ENCODE measurements at places on chromosomes 2 and 18.
A peak's percentile ranks its signal among the peaks of the same experiment; 100 is the strongest.

- DNase-seq, result no peak
Observed at GRCh38 chr2:163884416-163884815, 148.6 kb upstream of the FIGN start.

GRCh38 chr2:79935771-79936657 is 368.5 kb downstream of the LRRTM1 start:
- DNase-seq, result no peak

- DNase-seq, result no peak
Observed at GRCh38 chr2:197212344-197213262, 98.0 kb downstream of the ANKRD44 start.

DNA sequence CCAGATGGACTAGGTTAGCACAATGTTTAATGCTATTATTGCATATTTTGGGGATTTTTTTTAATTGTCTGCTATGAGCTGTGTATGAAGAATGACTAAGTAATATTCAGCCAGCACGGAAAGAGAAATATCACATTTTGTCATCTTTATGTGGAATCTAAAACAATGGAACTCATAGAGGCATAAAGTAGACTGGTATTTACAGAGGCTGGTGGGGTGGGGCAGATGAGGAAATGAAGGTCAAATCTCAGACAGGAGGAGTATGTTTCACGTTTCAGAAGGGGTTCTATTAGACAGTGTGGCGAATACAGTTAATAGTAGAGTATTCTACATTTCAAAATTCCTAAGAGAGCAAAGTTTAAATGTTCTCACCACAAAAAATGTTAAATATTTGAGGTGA is 4.7 kb downstream of the CDH19 start:
- DNase-seq, result no peak

DNA sequence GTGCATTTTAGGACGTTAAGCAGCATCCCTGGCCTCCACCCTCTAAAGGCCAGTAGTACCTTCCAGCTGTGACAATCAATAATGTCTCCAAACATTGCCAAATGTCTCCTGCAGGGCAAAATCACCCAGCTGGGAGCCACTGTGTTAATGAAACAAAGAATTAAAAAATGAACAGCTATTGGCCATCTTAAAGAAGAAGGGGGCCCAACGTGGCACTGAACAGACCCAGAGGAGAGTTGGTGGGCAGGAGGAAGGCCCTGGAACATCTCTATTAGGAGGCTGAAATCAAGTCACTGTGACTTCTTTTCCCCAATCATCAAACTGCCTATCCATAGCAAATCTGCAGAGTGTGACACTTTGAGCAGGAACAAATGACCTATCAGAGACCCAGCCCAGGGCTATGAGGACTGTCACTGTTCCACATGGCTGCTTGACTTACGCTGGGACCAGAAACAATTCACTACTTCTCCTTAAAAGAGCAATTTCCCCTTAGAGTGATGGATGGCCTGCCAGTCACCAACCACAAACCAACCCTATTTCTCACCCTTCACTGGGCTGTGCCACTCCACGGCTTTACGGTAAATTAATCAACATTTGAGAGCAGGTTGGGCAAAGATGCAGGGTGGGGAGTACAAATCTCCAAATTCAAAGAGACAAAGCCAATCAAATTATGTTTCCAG is 35.2 kb upstream of the TEX51 start:
- no peak for DNase-seq

DNA sequence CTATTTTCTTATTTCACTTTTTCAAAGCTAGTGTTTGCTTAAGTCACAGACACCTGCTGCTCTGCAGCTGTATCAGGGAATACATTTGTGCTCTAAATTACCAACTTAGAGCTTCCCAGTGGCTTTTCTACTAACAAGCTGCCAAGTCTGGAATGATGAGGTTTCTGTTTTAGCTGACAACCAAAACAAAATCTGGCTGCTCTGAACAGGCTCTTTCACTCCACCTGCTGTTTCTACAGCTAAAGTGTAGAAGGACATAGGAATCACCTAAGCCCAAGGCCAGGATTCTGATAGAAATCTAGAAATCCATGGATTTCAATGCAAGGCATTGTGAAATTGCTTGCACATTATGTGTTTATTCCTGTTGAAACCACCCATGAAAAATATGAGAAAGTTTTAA is 201.2 kb downstream of the SUCLG1 start:
- no peak for DNase-seq

- DNase-seq, result peak; percentile 53
Observed at GRCh38 chr2:112884869-112885505, 26.0 kb upstream of the IL37 start.

DNA sequence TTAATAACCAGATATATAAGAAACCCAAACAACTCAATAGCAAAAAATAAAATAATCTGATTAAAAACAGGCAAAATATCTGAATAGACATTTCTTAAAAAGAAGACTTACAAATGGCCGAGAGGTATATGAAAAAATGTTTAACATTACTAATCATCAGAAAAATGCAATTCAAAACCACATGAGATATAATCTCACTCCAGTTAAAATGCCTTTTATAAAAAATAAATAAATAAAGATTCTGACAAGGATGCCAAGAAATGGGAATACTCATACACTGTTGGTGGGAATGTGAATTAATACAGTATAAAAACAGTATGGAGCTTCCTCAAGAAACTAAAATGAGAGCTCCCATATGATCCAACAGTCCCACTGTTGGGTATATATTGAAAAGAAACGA is 33.9 kb upstream of the BMP10 start:
- no peak for DNase-seq

- DNase-seq, result no peak
Observed at GRCh38 chr2:99776906-99777646, 287.3 kb upstream of the REV1 start.

DNA sequence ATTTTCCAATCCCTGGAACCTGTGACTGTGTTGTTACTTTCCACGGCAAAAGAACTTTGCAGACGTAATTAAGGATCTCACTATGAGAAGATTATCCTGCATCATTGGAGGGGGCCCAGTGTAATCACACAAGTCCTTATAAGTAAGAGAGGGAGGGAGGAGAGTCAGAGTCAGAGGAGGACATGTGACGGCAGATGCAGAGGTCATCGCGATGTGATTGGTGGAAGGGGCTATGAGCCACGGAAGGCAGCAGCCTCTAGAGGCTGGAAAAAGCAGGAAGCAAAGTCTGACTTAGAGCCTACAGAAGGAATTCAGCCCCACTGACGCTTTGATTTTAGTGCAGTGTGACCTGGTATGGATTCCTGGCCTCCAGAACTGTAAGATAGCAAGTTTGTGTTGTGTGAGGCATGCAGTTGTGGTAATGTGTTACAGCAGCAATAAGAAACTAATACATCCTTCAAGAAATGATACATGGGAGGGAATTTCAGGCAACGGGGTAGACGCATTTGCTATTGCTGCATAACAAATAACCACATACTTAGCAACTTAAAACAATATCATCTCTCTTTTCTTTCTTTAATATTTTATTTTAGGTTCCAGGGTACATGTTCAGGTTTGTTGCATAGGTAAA is 112.7 kb upstream of the SERPINE2 start:
- no peak for DNase-seq

- no peak for DNase-seq
Observed at GRCh38 chr2:210009126-210009525, 6.7 kb downstream of the RPE start.

DNA sequence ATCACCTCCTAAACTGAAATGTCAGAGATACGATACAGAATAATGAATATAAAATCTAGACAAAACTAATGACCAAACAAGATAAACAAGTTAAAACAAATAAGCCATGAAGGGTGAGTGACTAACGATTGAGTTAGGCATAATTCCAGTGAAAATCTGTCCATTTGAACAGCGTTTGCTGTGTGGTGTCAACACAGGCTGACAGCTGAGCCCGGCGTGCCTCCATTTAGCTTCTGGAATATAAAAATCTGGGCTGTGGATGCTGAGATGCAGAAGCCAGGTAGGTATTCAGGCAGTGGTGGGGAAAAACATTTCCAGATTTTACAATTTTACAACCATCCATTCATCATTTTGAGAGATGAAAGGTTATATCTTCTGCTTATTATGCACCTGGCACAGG is 2041.4 kb upstream of the CELF4 start:
- DNase-seq, result no peak

GRCh38 chr18:43081396-43081795 is 34.1 kb downstream of the RIT2 start:
- DNase-seq, result no peak

- peak; percentile 26 for DNase-seq
Observed at GRCh38 chr2:37683921-37684780, 12.7 kb upstream of the CDC42EP3 start.

DNA sequence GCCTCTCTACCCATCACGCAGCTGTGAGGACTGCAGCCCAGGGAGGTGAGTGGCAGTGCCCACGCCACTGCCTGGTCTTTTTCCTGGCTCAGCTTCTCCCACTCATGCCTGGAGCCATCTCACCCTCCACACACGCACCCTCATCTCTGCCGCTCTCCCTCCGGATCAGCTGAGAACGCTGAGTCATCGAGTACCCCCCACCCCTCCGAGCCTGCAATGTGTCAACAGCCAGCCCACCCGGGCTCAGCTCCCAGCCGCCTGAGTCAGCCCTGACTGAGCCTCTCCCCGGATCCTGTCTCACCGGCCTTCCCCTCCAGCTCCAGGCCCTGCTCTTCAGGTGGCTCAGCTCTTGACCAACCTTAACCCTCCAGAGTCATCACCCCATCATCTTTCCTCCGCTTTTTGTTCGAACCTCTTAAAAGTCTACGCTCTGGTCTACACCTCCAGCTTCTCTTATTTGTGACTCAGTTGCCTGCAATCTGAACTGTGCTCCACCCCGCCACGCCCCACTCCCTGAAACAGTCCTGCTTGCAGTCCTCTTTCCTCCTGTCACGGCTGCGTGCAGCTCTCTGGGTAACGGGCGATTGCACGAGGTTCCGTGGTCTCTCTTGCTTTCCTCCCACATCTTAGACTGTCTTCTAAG is 94.4 kb upstream of the ASAP2 start:
- no peak for DNase-seq

DNA sequence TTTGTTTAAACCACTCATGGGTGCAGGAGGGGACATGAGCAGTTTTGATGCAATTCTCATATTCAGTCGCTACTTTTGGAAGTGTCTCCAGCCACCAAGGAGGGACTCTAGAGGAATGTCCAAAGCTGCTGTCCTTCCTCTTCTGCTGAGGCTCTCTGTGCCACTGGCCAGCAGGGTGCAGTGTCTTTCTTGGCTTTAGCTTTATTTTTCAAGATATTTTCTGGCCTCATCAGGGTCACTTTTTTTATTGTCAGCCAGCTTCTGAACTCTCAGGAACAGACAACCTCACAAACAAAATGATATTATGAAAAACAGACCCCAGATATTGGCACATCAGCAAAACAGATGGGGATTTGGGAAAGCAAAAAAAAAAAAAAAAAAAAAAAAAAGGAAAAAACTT is 289.3 kb upstream of the ZSWIM2 start:
- DNase-seq, result no peak

GRCh38 chr2:42339191-42339912 is 21.7 kb downstream of the COX7A2L start:
- DNase-seq, result no peak

DNA sequence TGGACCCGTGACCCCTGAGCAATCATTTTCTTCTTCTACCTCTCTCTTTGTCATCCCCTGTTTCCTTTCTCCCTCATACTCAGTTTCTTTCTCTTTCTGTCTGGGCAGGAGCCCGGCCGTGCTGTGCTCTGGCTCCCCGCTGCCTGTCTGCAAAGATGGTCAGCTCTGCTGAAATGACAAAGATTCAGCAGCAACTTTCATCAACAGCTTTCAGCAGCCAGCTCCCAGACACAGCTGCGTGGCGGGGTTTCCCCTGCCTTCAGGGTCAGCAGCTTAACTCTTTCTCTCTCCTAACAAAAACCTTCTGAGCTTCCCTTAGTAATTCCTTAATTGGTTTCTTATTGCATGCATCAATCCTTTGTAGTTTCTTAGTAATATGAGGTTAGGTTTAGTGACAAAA is 1234.4 kb downstream of the CNTNAP5 start:
- DNase-seq, result no peak

DNA sequence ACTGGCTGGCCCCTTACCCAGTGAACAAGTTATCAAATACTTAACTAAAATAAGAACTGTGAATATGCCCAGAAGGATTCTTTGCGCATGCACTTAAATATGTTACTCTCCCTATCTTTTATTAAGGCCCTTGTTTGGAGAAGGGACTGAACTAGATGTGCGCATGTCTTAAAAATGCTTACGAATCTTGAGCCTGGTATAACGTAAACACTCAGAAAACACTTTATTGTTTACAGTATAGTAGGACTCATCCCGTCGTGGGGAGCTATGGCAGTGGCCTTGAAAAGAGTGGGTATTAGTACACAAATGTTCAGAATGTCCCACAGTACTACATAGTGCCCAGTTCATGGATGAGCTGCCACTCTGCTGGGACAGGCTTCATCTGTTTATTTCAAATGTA is 75.9 kb upstream of the MAP4K3 start:
- no peak for DNase-seq

- no peak for DNase-seq
Observed at GRCh38 chr2:32937602-32938448, 8.9 kb upstream of the LTBP1 start.

GRCh38 chr2:147173189-147173581 is 671.6 kb upstream of the ACVR2A start:
- DNase-seq, result no peak

DNA sequence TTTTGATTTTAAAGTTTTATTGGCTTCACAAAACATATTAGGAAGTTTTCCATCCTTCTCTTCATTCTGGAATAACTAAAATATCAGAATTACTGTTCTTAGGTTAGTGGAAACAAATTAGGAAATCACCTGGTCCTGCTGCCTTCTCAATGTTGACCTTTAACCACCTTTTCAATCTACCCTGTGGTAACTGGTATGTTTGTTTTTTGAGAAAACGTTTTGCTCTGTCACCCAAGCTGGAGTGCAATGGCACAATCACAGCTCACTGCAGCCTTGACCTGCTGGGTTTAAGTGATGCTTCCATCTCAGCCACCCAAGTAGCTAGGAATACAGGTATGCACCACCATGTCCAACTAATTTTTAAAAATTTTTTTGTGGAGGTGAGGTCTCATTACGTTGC is 28.4 kb downstream of the ACYP2 start:
- DNase-seq, result no peak

DNA sequence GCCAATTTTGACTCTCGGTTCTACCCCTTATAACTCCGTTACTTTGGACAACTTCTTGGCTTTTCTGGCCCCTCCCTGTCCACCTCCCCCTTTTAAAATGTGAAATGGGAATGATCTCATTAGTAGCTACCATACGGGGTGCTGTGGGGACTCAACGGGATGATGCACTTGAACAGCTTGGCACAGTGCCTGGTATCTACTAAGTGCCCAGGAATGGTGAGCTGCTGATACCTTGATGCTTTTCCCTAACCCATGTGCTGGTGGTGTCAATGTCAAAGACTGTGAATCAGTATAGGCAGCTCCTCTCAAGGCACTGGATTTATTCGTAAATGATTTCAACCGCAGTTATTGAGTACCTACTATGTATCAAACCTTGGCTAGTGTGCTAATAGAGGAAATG is 204.2 kb downstream of the LOXHD1 start:
- DNase-seq, result no peak

All from activated CD4-positive, alpha-beta T cell treated with anti-CD3 and anti-CD28 coated beads for 4 hours (primary cell).